ENCODE measurements at places on chromosomes 12 and 14.

- no peak for DNase-seq
Observed at GRCh38 chr14:85445151-85445795, 84.7 kb upstream of the FLRT2 start.

DNA sequence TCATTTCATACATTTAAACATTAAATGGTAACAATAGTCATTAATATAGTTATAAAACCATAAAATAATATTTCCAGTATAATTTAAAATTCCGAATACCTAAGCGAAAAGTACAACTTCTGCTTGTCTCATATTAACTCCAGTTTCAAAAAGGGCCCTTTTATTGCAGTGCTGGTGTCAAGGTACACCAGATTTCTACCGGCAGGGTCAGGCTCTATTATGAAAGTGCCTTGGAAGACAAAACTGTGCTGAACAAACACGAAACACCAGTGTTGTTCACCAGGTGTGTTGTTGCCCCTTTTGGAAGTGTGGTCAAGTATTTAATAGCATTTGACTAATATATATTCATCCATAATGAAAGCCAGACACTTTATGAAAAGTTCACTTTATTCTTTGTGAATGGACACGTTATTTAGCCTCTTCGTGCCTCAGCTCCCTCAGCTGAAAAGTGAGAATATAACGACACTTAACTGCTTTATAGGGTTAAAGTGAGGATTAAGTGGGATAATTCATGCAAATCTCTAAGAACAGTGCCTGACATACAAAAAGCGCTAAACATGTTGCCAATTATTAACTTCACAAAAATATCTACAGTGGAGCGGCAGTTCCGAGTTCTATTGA, 20.3 kb upstream of the GNS start:
- no peak for DNase-seq

- DNase-seq = no peak
Observed at GRCh38 chr12:26822026-26822425, 11.0 kb downstream of the ITPR2 start.

- DNase-seq = peak; percentile 74
Observed at GRCh38 chr14:76872796-76873432, 46.7 kb downstream of the LRRC74A start.

- DNase-seq = no peak
Observed at GRCh38 chr12:89253488-89253887, 98.8 kb downstream of the DUSP6 start.

DNA sequence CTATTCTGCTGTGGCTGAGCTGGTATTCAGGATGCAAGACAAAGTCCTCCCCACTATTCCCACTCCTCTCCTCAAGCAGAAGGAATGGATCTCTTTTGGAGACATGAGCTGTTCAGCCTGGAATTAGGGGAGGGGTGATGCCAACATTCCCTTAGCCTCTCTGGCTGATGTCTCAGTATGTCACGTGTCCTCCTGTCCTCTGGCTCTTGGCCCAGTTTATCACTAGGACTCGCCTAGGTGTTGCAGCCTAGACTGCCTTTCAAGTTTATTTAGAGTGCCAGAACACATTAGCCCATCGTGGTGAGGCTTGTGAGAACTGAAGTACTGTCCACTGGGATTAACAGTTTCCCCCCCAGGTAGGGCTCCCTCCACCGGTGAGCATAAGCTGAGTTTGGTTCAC, 239.9 kb upstream of the MIS18BP1 start:
- no peak for DNase-seq

DNA sequence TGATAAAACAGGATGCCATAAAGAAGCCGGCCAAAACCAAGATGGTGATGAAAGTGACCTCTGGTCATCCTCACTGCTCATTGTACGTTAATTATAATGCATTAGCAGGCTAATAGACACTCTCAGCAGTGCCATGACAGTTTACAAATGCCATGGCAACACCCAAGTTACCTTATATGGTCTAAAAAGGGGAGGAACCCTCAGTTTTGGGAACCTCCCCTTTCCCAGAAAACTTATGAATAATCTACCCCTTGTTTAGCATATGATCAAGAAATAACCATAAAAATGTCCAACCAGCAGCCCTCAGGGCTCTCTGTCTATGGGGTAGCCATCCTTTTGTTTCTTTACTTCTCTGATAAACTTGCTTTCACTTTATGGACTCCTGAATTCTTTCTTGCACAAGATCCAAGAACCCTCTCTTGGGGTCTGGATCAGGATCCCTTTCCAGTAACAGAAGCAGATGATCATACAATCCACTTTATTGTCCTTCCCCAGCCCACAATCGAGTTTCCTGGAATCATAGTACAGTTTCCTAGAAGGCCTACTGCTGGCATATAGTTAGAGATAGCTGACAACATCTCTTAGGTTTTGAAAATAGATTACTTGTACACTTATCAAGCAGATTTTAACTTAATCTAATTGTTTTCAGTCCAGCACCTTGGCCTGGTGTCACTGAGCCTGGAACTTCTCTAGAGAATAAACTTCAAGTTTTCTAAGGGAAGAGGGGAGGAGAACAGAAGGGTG, 266.7 kb upstream of the HMGA2 start:
- no peak for DNase-seq

GRCh38 chr12:78880078-78880477, 15.5 kb downstream of the SYT1 start:
- DNase-seq = peak; percentile 3

DNA sequence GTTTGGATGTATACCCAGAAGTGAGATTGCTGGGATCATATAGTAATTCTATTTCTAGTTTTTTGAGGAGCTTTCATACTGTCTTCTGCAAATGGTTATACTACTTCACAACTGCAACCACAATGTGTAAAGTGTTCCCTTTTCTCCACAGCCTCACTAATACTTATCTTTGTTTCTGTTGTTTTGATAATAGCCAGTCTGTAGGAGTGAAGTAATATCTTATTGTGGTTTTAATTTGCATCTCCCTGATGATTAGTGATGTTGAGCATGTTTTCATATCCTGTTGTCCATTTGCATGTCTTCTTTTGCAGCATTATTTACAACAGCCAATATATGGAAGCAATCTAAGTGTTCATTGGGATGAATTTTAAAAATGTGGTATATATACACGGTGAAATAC, 29.9 kb downstream of the GABARAPL1 start:
- DNase-seq = no peak

GRCh38 chr14:94116701-94117100, 6.2 kb downstream of the IFI27 start:
- no peak for DNase-seq

GRCh38 chr12:1670358-1671268, 20.3 kb upstream of the ADIPOR2 start:
- no peak for DNase-seq

GRCh38 chr14:95314609-95315008, 5.1 kb downstream of the CLMN start:
- DNase-seq = peak; percentile 50

- DNase-seq = no peak
Observed at GRCh38 chr12:123134271-123134671, 16.6 kb downstream of the PITPNM2 start.

GRCh38 chr14:92990456-92991430, 67.8 kb downstream of the CHGA start:
- no peak for DNase-seq

DNA sequence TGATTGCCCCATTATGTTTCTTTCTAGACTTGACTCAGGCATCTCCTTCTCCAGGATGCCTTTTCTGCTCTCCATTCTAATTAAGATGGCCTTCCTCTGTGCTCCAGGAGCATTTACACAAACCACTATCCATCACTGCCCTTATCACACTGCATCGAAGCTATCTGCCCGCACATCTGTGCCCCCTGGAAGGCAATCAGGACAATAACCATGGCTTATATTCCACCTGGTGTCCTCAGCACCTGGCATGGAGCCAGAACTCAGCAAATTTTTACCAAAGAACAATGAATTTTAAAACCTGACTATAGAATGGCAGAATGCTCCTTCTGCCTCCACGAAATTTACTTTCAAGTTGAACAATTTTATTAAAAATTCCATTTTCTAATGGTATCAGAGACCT, 465.8 kb downstream of the APAF1 start:
- DNase-seq = no peak

- DNase-seq = peak; percentile 81
Observed at GRCh38 chr12:42705863-42706262, 116.3 kb upstream of the PRICKLE1 start.

DNA sequence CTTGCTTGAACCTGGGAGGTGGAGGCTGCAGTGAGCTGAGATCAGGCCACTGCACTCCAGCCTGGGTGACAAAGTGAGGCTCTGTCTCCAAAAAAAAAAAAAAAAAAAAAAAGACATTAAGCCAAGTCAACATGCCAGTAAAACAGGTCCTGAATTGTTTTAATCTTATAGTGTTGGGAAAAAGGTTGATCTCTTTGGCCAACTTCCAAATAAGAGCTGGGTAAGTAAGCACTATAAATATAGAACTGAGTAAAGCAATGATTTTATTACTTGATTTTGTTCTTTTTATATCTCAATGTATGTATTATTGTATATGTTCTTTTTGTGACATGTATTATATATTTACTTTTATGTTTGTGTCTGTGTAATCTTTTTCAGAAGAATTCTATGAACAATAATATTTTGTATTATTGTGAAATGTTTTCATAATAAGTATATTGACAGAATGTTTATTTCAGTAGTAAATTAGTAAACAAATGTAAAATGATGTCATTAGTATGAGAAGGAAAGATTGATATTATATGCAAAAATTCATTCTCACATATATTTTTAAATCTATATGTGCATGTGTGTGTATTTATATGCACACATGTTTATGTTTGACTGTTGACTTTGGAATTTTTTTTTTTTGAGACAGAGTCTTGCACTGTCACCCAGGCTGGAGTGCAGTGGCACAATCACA, 9.6 kb upstream of the AKAP6 start:
- no peak for DNase-seq

DNA sequence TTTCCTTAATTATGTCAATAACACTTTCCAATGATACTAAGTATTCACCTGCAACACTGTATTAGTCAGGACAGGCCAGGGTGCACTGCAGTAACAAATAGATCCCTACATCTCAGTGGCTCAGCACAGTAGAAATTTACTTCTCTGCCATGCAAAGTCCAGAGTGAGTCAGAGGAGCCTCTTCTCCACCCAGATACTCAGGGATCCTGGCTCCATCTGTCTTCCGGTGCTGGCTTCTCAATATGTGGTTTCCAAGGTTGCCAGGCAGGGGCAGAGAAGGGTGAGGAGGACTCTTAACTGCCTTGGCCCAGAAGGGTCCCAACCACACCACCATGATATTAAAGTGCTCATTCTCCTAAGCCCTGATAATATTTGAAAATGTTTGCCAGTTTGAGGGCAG, 47.8 kb downstream of the ADGRD1 start:
- no peak for DNase-seq

GRCh38 chr12:93005928-93006392, 76.9 kb upstream of the EEA1 start:
- no peak for DNase-seq

DNA sequence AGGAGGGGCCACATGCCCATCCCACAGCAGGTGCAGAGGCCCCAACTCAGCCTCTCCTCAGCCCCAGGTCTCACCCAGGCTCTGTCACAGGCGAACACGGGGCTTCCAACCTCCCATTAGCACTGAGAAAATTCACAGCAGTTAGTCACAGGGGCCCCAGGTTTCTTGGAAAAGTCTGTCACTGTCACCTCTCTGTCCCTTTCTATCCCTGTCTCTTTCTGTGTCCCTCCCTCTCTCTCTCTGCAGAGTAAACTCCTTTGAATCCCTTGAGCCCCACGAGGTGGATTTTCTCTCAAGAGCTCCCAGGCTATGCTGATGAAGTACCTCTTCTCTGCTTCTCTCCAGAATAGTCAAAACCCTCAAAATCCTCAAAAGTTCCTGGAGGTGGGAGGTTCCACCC, 14.0 kb upstream of the ENDOU start:
- no peak for DNase-seq

GRCh38 chr14:101024686-101025085, 121.2 kb upstream of the RTL1 start:
- no peak for DNase-seq

GRCh38 chr14:32038876-32039275, 38.2 kb upstream of the ARHGAP5 start:
- no peak for DNase-seq

GRCh38 chr12:114512351-114512750, 106.4 kb upstream of the TBX5 start:
- DNase-seq = no peak

DNA sequence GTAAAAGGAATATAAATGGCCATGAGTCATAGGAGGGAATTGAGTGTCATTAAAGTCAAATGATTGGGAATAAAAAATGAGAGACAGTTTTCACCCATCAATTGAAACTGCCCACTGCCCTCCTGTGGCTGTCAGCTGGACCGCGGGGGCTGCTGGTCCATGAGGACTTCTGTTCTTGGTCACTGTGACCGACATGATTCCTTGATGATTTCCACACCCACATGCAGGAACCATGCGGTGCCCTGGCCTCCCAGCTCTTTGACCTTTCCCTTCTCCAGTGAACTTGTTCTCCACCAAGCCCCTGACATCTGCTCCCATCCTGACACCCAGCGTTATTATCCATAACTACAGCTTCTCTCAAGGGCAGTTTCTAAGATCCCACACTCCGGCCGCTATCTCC, 48.4 kb downstream of the C12orf75 start:
- DNase-seq = no peak

DNA sequence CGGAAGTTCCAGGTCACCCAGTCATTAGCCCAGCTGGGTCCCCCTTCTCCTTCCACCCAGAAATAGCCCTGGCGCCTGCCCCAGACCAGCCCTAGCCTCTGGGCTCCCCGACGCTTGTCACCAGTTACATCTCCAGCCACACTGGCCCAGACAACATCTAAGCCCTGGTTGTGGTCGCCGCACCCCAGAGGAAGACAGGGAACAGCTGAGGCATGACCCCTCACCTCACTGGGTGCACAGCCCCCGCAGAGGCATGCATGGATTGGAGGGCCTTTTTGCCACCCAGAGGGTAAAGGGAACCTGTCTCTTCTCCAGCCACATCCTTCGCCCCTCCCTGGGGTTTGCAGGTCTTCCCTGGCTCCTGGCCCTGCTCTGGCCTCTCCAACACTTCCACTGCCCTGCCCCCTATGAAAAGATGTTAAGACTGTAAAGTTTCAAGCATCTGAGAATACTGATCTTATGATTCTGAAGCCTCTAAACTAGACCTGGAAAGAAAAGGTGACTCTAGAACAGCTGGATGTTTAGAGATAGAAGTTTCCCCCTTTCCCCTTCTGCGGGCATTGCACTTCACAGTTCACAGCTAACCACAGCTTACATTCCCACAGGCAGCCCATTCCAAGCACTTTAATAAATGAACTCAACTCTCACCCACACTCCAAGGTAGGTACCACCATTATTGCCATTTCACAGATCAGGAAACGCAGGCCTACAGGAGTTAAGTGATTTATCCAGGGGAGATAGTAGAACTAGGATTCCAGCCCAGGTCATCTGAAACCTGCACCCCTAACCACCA, 14.7 kb downstream of the TMEM119 start:
- DNase-seq = no peak
